ENCODE measurements at places on chromosomes 1 and 21. TPM values are rescaled to one million over a fixed set of nuclear protein-coding genes. Genes with fewer than 3 reads are reported as not detected.

DNA sequence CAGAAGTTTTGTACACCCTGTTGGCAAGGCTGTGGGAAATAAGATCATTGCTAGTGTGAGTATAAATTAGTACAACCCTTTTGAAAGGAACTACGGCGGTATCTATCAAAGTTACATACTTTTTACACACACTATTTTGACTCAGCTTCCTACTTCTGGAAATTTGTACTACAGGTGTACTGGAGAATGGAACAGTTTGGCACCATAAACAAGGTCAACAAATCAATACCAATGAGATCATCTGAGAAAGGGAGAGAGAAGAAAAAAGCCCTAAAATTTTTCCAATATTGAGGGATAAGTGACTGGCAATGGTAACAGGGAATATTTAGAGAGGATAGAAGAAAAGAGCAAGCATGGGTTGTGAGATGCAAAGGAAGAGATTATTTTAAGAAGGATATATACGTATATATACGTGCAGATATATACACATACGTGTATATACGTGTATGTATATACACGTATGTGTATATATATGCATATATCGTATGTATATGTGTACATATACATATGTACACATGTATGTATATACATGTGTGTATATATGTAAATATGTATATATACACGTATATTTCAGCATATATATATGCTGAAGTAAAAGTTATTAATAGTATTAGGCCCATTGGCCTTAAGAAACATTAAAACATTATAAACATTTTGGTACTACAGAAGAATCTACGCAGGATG, 27.6 kb downstream of the KLHL20 start:
- DNase-seq = no peak

- no peak for DNase-seq
Observed at GRCh38 chr21:42073145-42074099, 2.3 kb downstream of the UMODL1 start.

DNA sequence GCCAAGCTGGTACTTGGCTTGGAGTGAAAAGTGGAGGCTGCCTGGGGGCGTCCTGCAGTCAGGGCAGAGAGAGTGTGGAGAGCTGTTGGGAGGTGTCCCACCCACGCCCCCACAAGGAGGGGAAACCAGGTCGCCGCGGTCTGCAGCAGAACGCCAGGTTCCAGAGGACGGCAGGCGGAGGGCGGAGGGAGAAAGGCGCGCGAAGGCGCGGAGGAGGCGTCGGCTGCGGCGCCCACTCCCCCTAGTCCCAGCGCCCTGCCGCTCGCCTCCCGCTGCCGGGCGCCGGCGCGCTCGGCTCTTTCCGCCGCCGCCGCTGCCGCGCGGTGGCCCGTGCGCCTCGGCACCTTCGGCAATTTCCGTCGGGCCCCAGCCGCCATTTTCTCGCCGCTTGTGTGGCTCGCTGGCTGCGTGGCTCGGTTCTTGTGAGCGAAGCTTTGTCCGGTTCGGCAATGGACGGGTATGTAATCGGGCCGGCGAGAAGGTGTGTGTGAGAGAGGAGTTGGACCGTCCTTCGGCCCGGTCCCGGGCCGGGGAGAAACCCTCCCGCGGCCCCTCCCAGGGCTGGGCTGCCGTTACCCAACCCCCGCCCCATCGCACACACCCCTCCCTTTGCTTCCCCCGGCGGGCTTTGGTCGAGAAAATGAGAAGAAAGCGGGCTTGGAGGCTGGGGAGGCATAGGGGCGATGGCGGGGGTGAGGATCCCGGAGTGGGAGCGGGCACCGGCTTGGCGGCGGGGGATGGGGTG, at the start of gene PTBP2:
TSS of gene PTBP2 (plus strand) at position 369 of the 745 bp plus-strand sequence. CDS start at position 450, 81 bp downstream.
- peak; percentile 95 for DNase-seq

GRCh38 chr1:6960291-6960811, 175.1 kb downstream of the CAMTA1 start:
- no peak for DNase-seq

GRCh38 chr1:179817789-179818188, 59.8 kb downstream of the TOR1AIP2 start:
- peak; percentile 89 for DNase-seq

DNA sequence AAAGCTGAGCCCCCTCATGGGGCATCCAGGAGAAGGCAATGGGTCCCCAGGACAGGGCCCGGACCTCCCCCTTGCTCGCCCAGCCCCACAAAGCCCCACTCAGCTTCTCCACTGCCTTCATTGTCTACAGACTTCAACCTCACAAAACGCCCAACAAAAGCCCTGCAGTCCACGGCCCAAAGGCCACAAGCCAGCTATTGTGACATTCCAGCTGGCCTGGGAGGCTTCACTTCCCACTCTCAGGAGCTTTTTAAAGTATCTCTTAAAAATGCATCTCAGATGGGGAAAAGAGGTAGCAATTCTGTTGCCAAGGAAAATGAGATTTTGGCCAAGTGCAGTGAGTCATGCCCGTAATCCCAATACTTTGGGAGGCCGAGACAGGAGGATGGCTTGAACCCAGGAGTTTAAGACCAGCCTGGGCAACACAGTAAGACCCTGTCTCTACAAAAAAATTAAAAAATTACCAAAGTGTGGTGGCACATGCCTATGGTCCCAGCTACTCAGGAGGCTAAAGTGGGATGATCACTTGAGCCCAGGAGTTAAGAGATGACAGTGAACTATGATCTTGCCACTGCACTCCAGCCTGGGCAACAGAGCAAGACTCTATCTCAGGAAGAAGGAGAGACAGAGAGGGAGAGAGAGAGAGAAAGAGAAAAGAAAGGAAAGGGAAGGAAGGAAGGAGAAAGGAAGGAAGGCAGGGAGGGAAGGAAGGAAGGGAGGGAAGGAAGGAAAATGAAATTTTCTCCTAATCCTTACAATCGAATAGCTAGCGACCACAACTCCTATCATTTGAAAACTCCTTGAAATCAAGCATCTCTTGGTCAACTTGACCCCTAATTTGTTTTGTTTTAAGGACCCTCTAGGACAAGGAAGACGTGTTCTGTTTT, 31.4 kb upstream of the TARDBP start:
- no peak for DNase-seq

DNA sequence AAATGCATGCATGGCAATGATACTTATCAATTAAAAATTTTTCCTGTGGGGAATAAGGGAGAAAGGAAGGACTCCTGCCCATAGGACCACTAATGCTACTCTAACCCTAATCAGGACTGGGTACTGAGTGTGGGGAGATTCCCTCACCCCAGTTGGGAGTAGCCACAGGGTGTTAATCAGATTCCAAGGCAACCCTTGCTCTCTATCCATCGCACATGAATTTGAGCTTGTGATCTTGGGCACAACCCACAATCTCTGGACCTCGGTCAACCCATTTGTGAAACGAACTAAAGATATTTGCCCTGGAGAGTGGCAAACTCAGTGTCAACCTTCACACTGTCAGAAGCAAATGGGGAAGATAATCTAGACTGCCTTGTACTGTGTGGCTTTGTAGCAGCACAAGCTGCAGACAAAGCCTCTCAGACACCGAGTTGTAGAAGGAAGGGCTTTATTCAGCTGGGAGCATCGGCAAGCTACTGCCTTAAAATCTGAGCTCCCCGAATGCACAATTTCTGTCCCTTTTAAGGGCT, 69.5 kb downstream of the SERINC2 start:
- no peak for DNase-seq

GRCh38 chr1:233598891-233599541, 14.9 kb upstream of the KCNK1 start:
- no peak for DNase-seq

- DNase-seq = no peak
Observed at GRCh38 chr1:20431176-20431460, 54.9 kb downstream of the CAMK2N1 start.

- no peak for DNase-seq
Observed at GRCh38 chr1:207054491-207054890, 1.4 kb downstream of the PFKFB2 start.

DNA sequence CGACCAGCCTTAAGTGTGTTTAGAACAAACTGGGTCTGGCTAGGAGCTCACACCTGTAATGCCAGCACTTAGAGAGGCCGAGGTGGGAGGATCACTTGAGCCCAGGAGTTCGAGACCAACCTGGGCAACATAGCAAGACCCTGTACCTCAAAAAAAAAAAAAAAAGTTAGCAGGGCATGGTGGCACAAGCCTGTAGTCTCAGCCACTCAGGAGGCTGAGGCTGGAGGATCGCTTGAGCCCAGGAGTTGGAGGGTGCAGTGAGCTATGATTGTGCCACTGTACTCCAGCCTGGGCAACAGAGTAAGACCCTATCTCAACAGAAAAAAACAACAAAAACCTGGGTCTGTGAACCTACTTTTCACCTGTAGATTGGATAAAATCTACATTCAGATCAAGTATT, 54.6 kb downstream of the PIK3CD start:
- DNase-seq = no peak

GRCh38 chr1:36212782-36213181, 11.5 kb upstream of the THRAP3 start:
- no peak for DNase-seq

GRCh38 chr1:102837551-102837950, 270.8 kb downstream of the COL11A1 start:
- no peak for DNase-seq

- no peak for DNase-seq
Observed at GRCh38 chr21:44299085-44299457, 782 bp upstream of the PFKL start.

GRCh38 chr1:154713005-154713404, 105.0 kb upstream of the ADAR start:
- DNase-seq = no peak

- DNase-seq = peak; percentile 96
Observed at GRCh38 chr1:41432481-41433280, 51.8 kb downstream of the EDN2 start.

GRCh38 chr1:3905266-3905952, 5.3 kb upstream of the C1orf174 start:
- no peak for DNase-seq

- DNase-seq = no peak
Observed at GRCh38 chr1:10716840-10717239, 79.6 kb downstream of the CASZ1 start.

DNA sequence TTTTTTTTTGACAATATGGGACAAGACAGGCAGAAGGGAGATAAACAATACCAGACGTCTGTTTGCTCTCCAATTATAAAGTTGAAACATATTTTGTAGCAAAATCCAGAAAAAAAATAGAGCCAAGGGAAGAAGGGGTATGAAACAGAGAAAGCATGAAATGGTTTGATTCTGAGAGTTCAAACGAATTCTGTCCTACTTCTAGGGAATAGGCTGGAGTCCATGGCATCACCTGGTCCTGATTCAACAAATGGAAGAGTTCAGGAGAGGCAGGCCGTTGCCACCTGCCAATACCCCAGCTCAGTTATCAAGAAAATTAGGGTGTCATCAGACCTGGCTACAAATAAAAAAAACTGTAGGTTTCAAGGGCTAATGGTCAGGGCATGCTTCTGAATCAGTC, 71.8 kb downstream of the CLSTN1 start:
- no peak for DNase-seq

GRCh38 chr1:61094677-61095469, 12.5 kb downstream of the NFIA start:
- no peak for DNase-seq

DNA sequence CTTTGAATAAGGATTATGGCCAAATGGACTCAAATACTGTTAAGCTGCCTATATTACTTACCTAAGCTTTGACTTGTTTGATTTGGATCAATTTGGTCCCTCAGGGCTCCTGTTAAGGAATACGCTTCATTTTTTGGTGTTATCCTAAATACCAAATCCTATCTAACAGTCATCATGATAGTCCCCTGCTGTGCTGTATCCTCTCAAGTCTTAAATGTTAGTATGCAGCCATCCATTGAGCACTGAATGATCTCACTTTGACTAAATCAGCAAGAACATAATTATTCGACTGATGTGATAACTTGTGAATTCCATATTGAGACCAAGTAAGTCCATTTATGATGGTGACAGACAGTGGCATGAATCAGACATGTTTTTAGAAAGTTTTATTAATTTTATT, 53.1 kb upstream of the ATF3 start:
- no peak for DNase-seq

SNAPIN gene
- total RNA-seq = 44.5 TPM

CCSAP gene
- 4.4 TPM for total RNA-seq

TNFRSF4 gene
- 10.7 TPM for total RNA-seq

TEKT2 gene
- total RNA-seq = 0.35 TPM

PGLYRP3 gene
- not detected for total RNA-seq

TPR gene
- 76.0 TPM for total RNA-seq

FOXD3 gene
- not detected for total RNA-seq

MEX3A gene
- 0.58 TPM for total RNA-seq

KCNK1 gene
- total RNA-seq = 2.2 TPM

Measured in mesenteric fat pad (tissue), 1 donor.